ENCODE measurements at places on chromosomes 13 and 19. TPM values are rescaled to one million over a fixed set of nuclear protein-coding genes. Genes with fewer than 3 reads are reported as not detected.
A peak's percentile ranks its signal among the peaks of the same experiment; 100 is the strongest.

- H3K36me3 ChIP-seq, result no peaks in the 10 kb centered on the region
- no peak overlapping the region for H3K4me3 ChIP-seq
- H3K4me1 ChIP-seq, result no peaks in the 10 kb centered on the region
- H3K27me3 ChIP-seq, result no peaks in the 10 kb centered on the region
Measured at GRCh38 chr13:107847406-107847805, 367.9 kb downstream of the LIG4 start.

GRCh38 chr19:33302974-33303790 lies 848 bp upstream of the CEBPA start:
- no peaks in the 10 kb centered on the region for H3K36me3 ChIP-seq
- DNase-seq, result peak; percentile 40
- H3K4me1 ChIP-seq, result peaks cover 7% of the 10 kb centered on the region
- peak overlapping the region; percentile 77 for H3K4me3 ChIP-seq
- no peak overlapping the region for H3K27ac ChIP-seq

- no peaks in the 10 kb centered on the region for H3K27me3 ChIP-seq
- DNase-seq, result no peak
- H3K36me3 ChIP-seq, result peaks cover 6% of the 10 kb centered on the region
- no peak overlapping the region for H3K4me3 ChIP-seq
- H3K4me1 ChIP-seq, result no peaks in the 10 kb centered on the region
Measured at GRCh38 chr19:48342841-48343540, 17.6 kb downstream of the EMP3 start.

- H3K36me3 ChIP-seq, result peaks cover 32% of the 10 kb centered on the region
- H3K27me3 ChIP-seq, result no peaks in the 10 kb centered on the region
- DNase-seq, result no peak
- H3K4me3 ChIP-seq, result no peak overlapping the region
- H3K27ac ChIP-seq, result no peak overlapping the region
Measured at GRCh38 chr19:48921721-48922500, 11.6 kb upstream of the DHDH start.

DNA sequence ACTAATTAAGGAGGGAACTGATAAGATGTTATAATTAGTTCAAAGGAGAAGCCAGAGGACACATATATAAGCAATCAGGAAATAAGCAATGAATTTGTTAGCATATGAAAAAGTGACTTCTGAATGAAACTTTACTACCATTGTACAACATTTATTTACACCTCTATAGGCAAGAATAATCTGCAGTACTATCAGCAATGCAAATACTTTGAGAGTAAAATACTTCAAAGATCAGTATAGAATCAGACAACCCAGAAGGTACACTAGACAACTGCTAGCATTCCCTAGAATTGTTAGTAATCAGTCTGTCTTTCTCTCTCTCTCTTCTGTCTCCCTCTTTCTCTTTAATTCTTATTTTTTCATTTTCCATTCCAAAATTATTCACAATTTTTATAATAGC lies 196.8 kb upstream of the ATXN8OS start:
- no peaks in the 10 kb centered on the region for H3K36me3 ChIP-seq
- H3K4me1 ChIP-seq, result no peaks in the 10 kb centered on the region
- no peaks in the 10 kb centered on the region for H3K27me3 ChIP-seq

GRCh38 chr19:56085571-56086275 lies 35.4 kb downstream of the ZNF787 start:
- no peak overlapping the region for H3K4me3 ChIP-seq
- H3K36me3 ChIP-seq, result peaks cover 25% of the 10 kb centered on the region
- H3K4me1 ChIP-seq, result peaks cover 16% of the 10 kb centered on the region
- no peaks in the 10 kb centered on the region for H3K27me3 ChIP-seq

DNA sequence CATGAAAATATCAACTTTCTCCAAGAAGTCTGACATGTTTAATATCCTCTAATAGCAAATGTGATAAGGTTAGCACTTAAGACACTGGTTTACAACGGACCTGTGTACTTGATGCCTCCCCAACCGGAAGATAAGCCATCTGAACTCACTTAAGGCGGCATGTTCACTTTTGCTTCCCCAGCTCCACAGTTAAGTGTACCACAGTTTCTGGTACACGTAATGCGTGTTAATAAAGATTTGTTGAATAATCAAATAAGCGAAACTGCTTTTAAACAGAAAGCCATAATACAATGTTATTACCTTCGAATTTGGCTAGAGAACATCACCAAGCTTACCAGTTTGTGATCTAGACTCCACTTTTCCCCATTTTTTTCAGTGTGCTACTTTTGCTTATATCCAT lies 1.4 kb upstream of the PAN3 start:
- H3K36me3 ChIP-seq, result peaks cover 6% of the 10 kb centered on the region
- H3K4me3 ChIP-seq, result peak overlapping the region; percentile 95
- H3K27me3 ChIP-seq, result no peaks in the 10 kb centered on the region
- peak overlapping the region; percentile 98 for H3K27ac ChIP-seq
- no peak for DNase-seq
- peaks cover 41% of the 10 kb centered on the region for H3K4me1 ChIP-seq

- DNase-seq, result no peak
- no peaks in the 10 kb centered on the region for H3K4me1 ChIP-seq
- no peaks in the 10 kb centered on the region for H3K36me3 ChIP-seq
Measured at GRCh38 chr13:86052141-86052540, 252.9 kb upstream of the SLITRK6 start.

DNA sequence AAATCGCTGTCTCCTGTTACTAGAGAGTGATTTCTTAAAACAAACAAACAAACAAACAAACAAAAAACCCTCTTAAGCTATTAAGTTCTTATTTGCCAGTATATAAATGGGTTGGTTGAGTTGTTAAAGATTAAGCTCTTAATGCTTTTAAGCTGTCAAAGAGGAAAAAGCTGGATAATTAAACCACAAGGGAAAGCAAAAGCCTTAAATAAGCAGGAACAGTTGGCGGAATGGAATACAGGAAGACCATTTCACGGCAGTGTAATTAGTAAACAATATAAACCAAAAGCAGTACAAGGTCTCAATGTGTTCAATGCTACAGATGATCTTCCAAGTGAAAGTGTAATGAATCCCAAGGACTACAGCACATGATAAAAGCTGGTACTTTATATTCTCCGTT lies 32.2 kb upstream of the GGACT start:
- DNase-seq, result no peak
- H3K27ac ChIP-seq, result no peak overlapping the region
- no peaks in the 10 kb centered on the region for H3K4me1 ChIP-seq
- H3K36me3 ChIP-seq, result peaks cover 32% of the 10 kb centered on the region
- no peak overlapping the region for H3K4me3 ChIP-seq
- no peaks in the 10 kb centered on the region for H3K27me3 ChIP-seq

DNA sequence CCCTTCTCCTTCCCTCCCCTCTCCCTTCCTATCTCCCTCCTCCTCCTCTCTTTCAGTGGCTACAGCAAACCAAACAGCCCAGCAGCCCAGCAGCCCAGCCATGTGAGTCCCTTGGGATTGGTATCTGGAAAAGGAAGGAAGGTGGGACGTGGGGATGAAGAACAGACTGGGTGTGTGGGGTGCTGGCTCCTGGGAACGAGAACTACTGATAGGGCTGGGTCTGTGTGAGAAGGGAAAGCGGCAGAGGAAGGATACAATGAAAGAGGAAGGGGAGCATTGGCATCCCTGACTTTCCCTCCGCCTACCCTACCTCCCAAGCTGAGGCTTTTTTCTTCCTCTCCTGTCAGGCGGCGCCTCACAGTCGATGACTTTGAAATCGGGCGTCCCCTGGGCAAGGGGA lies 863 bp downstream of the AURKC start:
- no peak for DNase-seq
- H3K27me3 ChIP-seq, result no peaks in the 10 kb centered on the region
- peaks cover 8% of the 10 kb centered on the region for H3K4me1 ChIP-seq
- no peaks in the 10 kb centered on the region for H3K36me3 ChIP-seq
- H3K4me3 ChIP-seq, result no peak overlapping the region

GRCh38 chr19:58582985-58583384 lies 9.8 kb upstream of the MZF1 start:
- peaks cover 22% of the 10 kb centered on the region for H3K4me1 ChIP-seq
- DNase-seq, result no peak
- H3K36me3 ChIP-seq, result peaks cover 18% of the 10 kb centered on the region
- H3K27ac ChIP-seq, result no peak overlapping the region
- no peak overlapping the region for H3K4me3 ChIP-seq

DNA sequence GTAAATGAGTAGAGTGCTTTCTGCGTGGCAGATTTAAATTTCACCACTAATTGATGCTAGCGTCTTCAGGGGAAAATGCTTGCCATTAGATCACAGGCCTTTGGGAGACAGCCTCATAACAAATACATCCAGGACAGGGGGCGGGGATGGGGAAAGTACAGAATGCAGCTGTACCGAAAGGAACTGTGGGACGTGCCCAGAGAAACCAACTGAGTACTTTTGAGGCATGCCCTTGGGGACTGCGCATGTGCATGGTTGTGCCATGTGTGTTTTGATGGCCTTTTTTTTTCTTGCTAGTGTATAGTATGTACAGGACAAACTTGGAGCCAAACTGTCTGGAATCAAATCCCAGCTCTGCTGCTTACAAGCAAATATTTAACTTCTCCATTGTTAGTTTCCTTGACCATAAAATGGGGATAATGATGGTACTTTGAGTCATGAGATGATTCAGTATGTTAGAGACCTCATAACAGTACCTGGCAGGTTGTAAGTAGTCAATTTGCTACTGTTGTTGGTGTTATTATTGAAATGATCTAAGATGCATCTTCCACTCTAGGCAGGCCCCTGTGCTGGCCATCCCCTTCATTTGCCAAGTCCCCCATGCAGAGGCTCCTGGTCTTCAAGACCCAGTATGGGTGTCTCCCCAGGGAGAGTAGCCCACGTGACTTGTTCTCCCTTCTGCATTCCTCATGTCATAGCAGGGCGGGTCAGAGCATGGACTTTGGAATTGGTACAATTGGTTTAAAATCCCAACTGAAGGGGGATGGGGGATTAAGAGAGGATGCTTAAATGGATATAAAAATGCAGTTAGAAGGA lies 68.3 kb upstream of the NPAS1 start:
- H3K36me3 ChIP-seq, result peaks cover 21% of the 10 kb centered on the region
- H3K4me1 ChIP-seq, result peaks cover 25% of the 10 kb centered on the region
- H3K27me3 ChIP-seq, result no peaks in the 10 kb centered on the region
- DNase-seq, result no peak
- no peak overlapping the region for H3K27ac ChIP-seq

DNA sequence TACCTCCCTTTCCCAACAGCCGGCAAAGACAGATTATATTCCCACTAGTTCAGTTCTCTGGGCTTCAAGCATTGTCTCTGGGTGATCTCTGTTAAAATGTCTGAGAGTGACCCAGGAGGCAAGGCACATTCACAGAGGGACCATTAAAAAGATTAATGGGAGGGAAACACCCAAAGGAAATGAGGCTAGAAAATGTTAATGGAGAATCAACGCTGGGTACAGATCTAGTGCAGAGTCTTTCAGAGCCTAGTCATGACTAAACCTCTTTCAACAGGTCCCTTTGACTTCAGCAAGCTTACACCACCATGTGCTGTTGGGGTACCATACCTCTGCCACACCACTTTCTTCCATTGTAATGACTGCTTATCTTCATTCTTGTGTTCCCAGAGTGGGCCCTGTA lies 358.6 kb downstream of the DCT start:
- no peak for DNase-seq
- no peaks in the 10 kb centered on the region for H3K4me1 ChIP-seq
- no peaks in the 10 kb centered on the region for H3K36me3 ChIP-seq
- H3K4me3 ChIP-seq, result no peak overlapping the region

DNA sequence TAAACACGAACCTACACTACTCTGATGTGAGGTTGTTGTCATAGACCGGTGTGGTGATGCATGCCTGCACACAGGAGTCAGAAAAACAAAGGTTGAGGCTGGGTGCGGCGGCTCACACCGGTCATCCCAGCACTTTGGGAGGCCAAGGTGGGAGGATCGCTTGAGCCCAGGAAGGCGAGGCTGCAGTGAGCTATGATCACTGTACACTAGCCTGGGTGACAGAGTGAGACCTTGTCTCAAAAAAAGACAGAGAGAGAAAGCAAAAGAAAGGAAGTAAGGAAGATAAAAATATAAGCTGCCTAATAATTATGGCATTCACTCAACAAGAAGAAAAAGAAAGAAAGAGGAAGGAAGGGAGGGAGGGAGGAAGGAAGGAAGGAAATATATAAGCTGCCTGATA lies 9.3 kb downstream of the GP6 start:
- H3K36me3 ChIP-seq, result peaks cover 5% of the 10 kb centered on the region
- H3K27me3 ChIP-seq, result no peaks in the 10 kb centered on the region
- no peak for DNase-seq
- H3K4me1 ChIP-seq, result peaks cover 6% of the 10 kb centered on the region

DNA sequence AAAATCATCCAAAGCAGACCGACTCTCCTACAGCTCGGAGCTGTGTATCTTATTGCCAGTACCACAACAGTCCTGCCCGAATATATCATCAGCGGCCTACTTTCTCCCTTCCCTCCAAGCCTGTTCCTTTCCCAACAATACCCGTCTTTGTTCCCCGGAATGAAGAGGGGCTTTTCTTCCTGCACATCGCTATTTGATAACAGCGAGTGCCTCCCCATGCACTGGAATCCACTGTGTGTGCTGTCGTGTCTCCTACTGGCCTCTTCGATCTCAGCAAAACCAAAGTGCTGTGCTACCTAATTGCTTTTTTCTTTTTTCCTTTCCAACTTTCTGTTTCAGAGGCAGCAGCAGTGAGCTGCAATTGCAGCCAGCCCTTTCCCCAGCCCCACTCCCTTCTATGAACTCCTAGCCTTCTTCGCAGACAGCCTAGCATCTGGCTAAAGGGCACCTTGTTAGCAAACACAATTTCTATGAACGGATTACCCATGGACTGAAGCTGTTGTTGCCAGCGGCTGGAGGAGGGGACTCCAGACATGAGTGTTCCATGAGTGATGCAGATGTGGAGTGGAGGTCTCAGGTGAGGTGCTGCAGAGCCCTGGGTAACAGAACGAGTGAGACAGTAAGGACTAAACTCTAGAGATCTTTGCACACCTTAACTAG lies 43.4 kb downstream of the EFNB2 start:
- peaks cover 47% of the 10 kb centered on the region for H3K27me3 ChIP-seq
- no peak for DNase-seq
- no peaks in the 10 kb centered on the region for H3K36me3 ChIP-seq
- H3K27ac ChIP-seq, result no peak overlapping the region
- H3K4me1 ChIP-seq, result peaks cover 23% of the 10 kb centered on the region

- H3K27me3 ChIP-seq, result peaks cover 19% of the 10 kb centered on the region
- no peaks in the 10 kb centered on the region for H3K36me3 ChIP-seq
- H3K4me1 ChIP-seq, result no peaks in the 10 kb centered on the region
- no peak overlapping the region for H3K4me3 ChIP-seq
Measured at GRCh38 chr13:113776231-113777125, 17.5 kb downstream of the TMEM255B start.

DNA sequence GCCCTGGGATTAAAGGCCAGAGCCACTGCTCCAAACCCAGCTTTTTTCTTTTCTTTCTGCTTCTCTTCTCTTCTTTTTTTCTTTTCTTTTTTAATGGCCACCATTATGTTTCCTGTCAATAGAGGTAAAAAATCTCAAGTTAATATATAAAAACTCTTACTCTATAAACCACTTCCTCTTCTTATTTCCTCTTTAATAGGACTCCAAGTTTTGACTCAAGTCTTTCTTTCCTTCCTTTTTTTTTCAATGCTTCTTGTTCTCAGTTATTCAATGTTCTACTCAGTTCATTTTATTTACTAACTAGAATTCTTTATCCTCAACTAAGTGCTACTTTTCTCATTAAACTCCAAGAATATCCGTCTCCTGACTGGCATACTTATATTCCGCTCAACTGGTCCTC lies 27.1 kb upstream of the MYCBP2 start:
- H3K36me3 ChIP-seq, result no peaks in the 10 kb centered on the region
- peak overlapping the region; percentile 88 for H3K27ac ChIP-seq
- H3K27me3 ChIP-seq, result no peaks in the 10 kb centered on the region
- peaks cover 36% of the 10 kb centered on the region for H3K4me1 ChIP-seq
- DNase-seq, result no peak

ATP8B3 gene
- 3.9 TPM for total RNA-seq

RFXANK gene
- 95.4 TPM for total RNA-seq

THOP1 gene
- total RNA-seq, result 104 TPM

SOX1 gene
- not detected for total RNA-seq

DAND5 gene
- not detected for total RNA-seq

ETV2 gene
- 0.32 TPM for total RNA-seq

FREM2 gene
- total RNA-seq, result not detected

OR10H1 gene
- 0.05 TPM for total RNA-seq
